ENCODE measurements at places on chromosomes 5 and 9.
A peak's percentile ranks its signal among the peaks of the same experiment; 100 is the strongest.

DNA sequence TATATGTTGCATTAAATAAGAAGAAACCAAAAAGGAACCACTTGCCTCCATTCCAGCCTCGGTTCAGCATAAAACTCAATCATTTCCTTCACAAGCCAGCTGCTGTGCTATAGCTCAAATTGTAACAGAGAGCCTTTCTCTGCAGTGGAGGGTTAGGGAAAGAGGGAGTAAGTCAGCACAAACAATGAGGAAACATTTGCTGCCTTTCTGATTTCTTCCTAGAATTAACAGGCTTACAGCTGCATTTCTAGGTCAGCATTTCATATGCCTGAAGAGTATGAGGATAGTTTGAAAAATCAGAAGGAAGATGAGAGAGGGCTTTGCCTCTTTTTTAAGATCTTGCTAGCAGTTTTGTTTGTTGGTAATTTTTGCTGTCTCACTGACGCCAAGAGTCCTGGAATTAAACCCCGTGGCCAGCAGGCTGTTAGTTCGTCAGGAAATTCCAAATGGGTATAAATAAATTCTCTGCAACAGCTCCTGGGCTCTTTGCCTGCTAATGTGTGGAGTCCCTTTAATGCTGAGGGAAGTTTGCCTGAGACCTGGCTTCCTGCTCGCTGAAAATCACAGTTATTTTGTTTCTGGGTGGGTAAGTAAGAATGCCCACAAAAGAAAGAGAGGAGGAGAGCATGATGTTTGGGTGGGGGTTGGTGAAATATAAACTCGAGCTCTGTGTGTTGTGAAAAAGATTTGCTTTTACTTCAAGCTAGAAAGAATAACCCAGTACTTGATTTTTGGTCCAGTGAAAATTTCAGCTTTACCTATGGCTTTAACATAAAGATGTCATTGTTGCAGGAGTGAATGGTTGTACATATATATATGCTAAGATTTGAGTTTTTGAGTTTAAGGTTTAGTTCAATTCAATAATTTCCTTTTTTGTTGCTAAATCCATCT is 148.1 kb upstream of the DMRT1 start:
- peak; percentile 90 for DNase-seq

DNA sequence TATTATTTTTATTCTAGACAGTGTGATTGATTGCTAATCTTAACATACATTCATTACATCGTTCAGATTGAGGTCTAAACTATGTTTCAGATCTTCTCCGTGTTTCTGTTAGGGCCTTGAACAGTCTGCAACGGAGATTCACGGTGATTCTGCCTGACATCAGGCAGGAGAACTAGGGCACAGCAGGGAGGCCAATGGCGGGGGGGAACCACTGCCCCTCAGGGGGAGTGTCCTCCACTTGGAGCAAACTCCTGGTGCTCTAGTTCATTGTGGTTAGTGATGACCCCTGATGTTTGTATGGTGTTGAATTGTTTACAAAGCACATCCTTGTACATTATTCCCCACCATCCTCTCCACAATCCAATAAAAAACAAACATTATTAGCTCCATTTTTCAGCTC is 173.5 kb downstream of the ZNF608 start:
- DNase-seq = no peak

DNA sequence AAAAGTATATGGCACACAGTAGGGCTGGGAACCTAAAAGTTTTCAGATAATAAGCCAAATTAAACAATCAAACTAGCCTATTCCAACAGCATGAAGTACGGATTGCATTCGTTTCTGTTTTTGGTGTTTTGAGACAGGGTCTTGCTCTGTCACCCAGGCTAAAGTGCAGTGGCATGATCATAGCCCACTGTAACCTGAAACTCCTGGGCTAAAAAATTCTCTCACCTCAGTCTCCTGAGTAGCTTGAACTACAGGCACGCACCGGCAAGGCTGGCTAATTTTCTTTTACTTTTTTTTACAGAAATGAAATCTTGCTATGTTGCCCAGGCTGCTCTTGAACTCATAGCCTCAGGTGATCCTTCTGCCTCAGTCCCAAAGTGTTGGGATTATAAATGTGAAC is 5.2 kb downstream of the RFX3 start:
- no peak for DNase-seq

DNA sequence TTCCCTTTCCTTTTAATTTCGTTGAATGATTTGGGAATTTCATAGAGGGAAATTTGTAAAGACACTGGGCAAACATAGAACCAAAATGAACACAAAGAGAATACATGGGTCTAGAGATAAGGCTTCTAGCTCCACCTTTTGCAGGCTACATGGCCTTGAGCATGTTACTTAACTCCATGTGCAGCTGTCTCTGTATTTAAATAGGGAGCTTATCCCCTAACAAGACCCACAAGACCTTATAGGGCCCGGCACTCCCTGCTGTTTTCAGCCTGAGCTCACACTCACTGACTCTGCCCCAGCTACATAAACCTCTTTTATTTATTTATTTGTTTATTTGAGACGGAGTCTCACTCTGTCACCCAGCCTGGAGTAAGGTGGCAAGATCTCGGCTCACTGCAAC is 30.6 kb upstream of the TLE1 start:
- no peak for DNase-seq

DNA sequence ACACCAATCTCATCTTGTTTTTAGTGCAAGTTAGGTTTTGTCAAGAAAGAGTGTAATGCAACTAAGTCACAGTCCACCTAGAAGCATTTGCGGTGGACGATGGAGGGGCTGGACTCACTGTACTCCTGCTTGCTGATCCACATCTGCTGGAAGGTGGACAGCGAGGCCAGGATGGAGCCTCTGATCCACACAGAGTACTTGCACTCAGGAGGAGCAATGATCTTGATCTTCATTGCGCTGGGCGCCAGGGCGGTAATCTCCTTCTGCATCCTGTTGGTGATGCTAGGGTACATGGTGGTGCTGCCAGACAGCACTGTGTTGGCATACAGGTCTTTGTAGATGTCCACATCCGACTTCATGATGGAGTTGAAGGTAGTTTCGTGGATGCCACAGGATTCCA is 20.2 kb upstream of the SPZ1 start:
- DNase-seq = no peak

DNA sequence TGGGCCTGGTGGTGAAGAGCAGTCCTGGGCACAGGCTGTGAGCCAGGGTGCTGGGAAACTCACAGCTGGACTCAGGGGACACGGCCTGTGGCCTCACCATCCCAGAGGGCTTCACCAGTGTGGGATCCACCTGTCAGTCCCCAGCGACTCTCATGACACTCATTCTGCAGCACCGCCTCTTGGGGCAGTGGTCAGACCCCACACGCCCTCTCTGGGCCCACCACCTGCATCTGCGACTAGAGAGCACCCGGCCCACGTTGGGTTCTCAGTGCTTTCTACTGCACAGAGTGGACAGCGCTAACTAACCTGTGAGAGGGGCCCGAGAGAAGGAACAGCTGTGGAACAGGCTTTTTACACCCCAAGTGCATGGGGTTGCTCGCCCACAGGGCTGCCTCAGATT is 45.8 kb upstream of the GARNL3 start:
- DNase-seq = no peak

DNA sequence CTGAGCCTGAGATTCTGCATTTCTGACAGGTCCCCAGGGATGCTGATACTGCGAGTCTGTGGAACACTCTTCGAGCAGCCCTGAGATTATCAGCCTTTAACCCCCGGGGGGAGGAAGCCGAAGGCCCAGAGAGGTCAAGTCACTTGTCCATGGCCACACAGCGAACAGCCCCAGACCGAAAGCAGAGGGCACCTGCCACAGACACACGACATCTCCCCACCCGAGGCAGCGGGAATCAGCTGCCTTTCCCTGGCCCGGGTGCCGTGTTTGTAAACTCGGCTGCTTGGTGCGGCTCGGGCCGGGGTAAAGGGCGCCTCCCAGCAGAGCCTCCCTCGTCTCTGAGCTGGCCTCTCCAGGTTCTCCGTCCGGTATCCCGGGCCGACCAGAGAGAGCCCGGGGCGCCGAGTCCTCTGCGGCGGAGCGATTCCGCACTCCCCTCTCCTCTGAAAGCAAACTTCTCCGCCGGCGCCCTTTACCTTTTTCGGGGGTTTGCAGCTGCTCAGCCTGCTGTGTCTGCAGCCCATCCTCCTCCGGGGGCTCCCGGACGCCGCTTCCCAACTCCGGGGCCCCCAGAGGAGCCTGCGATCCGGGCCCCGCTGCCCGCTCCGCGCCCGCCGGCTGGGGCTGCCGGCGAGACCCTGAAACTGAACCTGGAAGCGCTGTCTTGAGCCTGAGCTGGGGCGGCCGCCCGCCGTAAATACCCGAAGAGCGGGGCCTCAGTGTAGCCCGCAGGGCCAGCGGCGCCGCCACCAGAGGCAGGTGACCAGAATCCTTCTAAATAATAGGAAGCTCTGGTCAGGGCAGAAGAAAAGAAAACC is at the start of gene CCDC69:
Gene CCDC69 (minus strand): TSS at position 646 of the 818 bp plus-strand sequence. CDS start 122 bp downstream, at position 524.
- peak; percentile 58 for DNase-seq

- DNase-seq = no peak
Observed at GRCh38 chr5:149645236-149645635, 63.9 kb downstream of the ARHGEF37 start.

- peak; percentile 59 for DNase-seq
Observed at GRCh38 chr9:130936285-130937117, 2.5 kb downstream of the FIBCD1 start.

DNA sequence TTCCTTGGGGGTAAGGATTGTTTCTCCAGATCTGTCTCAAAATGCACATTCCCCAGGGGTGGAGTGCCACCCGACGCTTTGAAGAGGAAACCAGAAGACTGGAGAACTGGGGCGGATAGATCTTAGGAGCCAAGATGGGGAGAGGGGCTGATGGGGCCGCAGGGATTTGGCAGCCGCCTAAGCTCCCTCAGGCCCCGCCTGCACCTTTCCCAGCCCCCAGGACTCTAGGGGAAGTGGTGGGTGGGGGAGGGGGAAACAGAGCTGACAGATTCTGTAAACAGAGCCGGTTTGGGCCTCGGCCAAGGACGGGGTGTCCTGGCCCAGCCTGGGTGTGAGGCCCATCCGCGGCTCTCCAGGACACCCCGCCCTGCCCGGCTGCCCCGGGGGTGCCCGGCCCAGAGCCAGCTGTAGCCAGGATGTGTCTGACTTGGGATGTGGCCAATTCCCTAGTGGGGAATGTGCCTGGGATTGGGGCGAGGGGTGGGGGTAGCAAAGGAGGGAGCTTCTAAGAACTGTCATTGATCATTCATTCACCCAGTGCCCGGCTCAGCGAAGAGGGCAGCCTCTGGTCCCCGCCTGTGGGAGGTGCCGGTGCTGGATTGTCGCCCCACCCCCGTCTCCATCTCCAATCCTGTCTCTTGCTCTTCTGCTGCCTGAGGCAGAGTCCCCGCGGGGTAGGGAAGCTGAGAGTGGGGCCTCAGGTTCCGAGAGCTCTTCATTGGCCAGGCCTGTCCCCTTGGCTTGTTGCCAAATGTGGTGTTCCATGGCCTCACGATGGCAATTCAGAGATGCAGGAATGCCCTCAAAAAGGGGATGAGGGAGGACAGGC is 54.8 kb upstream of the CDKN2AIPNL start:
- peak; percentile 79 for DNase-seq

DNA sequence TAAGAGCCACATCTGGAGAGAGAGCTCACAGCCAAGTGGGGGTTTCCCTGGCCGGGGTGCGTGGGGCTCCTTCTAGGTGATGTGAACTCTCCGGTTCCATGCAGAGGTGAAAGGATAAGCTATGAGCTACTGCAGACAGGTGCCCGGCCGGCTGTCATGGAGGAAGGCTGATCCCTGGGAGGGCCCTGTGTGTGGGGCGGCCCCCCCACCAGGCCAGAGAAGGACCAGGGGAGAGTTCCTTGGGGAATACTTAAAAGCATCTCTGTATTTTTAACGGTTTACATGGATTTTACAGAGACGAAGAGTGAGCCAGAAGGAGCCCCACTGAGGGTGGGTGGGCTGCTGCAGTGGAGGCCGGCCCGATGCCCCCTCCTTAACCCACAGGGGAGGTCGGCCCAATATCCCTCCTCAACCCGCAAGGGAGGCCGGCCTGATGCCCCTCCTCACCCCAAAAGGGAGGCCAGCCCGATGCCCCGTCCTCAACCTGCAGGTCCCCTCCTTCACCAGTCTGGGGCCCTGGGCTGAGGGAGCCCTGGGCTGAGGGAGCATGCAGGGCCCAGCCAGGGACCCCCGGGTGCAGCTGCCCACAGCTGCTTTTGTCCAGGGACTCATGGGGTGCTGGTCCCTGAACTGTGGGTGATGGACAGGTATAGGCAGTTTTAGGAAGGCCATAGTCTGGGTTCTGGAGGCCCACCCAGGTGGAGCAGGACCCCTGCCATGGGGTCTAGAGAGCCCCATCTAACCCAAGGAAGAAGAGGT is 31.9 kb downstream of the MRPL36 start:
- no peak for DNase-seq

- peak; percentile 78 for DNase-seq
Observed at GRCh38 chr5:107968998-107969397, 298.3 kb upstream of the EFNA5 start.

- DNase-seq = peak; percentile 23
Observed at GRCh38 chr5:71719063-71719964, at the start of gene CARTPT. Gene CARTPT (plus strand): TSS chr5:71719275. CDS start chr5:71719294, 19 bp downstream.

GRCh38 chr5:5199495-5199894 is 59.4 kb downstream of the ADAMTS16 start:
- DNase-seq = no peak

GRCh38 chr5:96176022-96176421 is 214.4 kb upstream of the ELL2 start:
- peak; percentile 37 for DNase-seq

GRCh38 chr5:136613230-136613629 is 247.9 kb upstream of the TRPC7 start:
- DNase-seq = no peak

GRCh38 chr5:65021527-65022226 is 252.9 kb downstream of the CWC27 start:
- DNase-seq = no peak
